Naive B cell (primary cell): ENCODE measurements at places on chromosomes 5 and 9. TPM values are rescaled to one million over a fixed set of nuclear protein-coding genes. Genes with fewer than 3 reads are reported as not detected.

DNA sequence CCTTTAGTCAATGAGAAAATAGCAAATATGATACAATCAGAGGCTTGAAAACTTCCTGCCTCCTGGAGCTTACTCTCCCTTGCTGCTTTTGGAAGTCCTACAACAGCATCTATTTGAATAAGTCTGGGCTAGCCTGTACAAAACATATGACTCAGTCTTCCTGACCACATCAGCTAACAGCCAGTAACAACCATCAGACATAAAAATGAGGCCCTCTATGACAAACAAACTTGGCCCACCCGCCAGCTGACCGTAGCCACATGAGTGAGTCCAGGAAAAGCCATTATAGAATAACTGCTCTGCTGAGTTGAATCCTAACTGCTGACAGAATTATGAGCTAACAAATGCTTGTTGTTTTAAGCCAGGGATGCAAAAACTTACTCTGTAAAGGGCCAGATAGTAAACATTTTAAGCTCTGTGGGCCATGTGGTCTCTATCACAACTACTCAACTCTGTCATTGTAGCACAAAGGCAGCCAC lies 347.6 kb downstream of the PTPRD start:
- H3K27ac ChIP-seq: no peak overlapping the region
- H3K4me1 ChIP-seq: peaks cover 7% of the 10 kb centered on the region
- no peak overlapping the region for H3K4me3 ChIP-seq
- no peaks in the 10 kb centered on the region for H3K27me3 ChIP-seq
- no peaks in the 10 kb centered on the region for H3K36me3 ChIP-seq
- DNase-seq: no peak

DNA sequence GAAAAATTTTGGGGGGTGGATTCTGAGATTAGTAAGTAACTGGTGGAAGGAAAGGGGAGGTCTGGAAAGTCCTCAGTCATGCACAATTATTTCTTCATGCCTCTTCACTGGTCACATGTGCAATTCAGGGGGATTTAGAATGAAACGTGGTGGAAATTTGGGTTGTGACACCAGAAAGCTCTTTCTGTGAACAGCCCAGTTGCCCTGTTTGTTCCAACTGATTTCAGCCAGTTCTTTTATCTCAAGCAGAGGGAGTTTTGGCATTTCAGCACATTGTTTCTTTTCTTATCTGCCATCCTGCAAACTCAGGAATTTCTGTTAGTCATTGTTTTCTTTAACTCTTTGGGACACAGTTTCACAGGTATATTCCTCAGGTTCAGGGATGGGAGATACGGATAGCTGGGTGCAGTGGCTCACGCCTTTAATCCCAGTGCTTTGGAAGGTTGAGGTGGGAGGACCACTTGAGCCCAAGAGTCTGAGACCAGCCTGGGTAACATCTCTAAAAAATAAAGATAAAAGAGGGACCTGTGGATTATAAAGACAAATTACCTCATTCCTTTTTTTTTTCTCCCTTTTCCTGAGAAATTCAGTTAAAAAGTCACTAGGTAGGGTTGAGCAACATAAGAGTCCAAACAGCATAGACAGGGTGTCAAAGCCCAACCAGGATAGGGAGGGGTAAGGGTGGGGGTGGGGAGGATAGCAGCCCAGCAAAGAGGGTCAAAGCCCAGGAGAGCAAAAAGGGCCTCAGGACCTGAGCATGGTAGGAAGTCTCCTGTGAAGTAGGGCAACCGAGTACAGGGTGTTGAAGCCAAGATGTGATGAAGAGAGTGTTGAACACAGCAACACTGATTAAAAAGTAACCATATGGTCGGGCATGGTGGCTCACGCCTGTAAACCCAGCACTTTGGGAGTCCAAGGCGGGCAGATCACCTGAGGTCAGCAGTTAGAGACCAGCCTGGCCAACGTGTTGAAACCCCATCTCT lies 5.4 kb upstream of the B4GALT1 start:
- DNase-seq: no peak
- H3K36me3 ChIP-seq: no peaks in the 10 kb centered on the region
- peaks cover 31% of the 10 kb centered on the region for H3K4me1 ChIP-seq
- no peak overlapping the region for H3K4me3 ChIP-seq

DNA sequence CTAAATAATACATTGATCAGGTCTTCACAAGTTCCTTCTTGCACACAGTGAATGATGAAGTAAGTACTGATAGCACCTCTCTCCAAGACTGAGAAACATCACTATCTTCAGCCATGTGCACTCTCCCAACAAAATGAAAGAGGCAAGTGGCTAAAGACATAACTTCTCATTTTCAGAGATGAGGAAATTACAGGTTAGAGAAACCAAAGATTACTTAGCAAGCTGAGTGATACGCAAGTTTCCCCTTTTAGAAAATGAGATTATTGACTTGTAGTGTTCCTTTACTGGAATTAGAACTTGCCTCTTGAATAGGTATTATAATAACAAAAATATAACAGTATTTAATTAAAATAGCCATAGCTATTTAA lies 21.6 kb downstream of the CEMIP2 start:
- peaks cover 51% of the 10 kb centered on the region for H3K4me1 ChIP-seq
- H3K27me3 ChIP-seq: no peaks in the 10 kb centered on the region
- no peak for DNase-seq

DNA sequence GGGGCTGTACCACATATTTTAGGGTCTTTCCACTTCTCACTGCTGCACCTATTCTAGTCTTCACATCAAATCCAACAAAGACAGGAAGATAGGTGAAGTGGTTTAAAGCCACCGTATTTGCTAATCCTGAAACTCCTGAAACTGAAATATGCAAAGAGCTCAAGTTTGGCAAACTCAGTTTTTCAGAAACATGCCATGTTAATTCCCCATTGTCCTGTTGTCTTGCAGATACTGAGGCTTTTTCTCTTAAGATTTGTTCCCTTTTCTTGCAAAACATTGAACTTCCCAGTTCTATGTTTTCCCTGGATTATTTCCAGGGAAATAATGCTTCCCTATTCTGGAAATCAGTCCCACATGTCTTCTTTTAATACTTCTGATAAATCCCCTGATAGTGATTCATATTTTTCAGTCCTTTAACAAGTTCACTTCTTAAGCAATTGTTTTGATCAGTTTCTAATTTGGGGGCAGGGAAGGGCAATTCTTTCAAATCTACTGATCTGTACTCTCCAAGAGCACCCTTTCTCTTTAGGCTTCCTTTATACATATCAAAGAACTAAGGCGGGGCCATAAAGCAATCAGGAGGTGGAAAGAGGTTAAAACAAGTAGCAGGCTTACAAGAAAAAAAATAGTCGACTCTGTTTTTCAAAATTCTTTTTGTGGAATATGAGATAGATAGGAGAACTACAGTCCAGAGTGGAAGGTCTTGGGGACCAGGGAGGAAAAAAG lies 648.5 kb downstream of the BNC2 start:
- no peaks in the 10 kb centered on the region for H3K36me3 ChIP-seq
- H3K4me3 ChIP-seq: no peak overlapping the region
- H3K27ac ChIP-seq: no peak overlapping the region
- H3K27me3 ChIP-seq: no peaks in the 10 kb centered on the region
- DNase-seq: no peak

GRCh38 chr9:4073371-4073770 lies 226.5 kb downstream of the GLIS3 start:
- H3K4me3 ChIP-seq: no peak overlapping the region
- no peaks in the 10 kb centered on the region for H3K36me3 ChIP-seq
- peaks cover 30% of the 10 kb centered on the region for H3K27me3 ChIP-seq
- no peak for DNase-seq
- no peaks in the 10 kb centered on the region for H3K4me1 ChIP-seq
- no peak overlapping the region for H3K27ac ChIP-seq

The TNC gene
- not detected for polyA plus RNA-seq

The SREK1IP1 gene
- 17.1 TPM for polyA plus RNA-seq

The SPINK13 gene
- polyA plus RNA-seq: not detected

The NKD2 gene
- not detected for polyA plus RNA-seq
